ENCODE measurements at places on chromosomes 2 and 18. TPM values are rescaled to one million over a fixed set of nuclear protein-coding genes. Genes with fewer than 3 reads are reported as not detected.
A peak's percentile ranks its signal among the peaks of the same experiment; 100 is the strongest.

- no peak for DNase-seq
These were observed 18.0 kb downstream of the TWIST2 start for GRCh38 chr2:238865744-238866355.

Gene CPLX4
- not detected for polyA plus RNA-seq

GRCh38 chr2:237916296-237916695 is 50.5 kb upstream of the UBE2F start:
- no peak for DNase-seq

DNA sequence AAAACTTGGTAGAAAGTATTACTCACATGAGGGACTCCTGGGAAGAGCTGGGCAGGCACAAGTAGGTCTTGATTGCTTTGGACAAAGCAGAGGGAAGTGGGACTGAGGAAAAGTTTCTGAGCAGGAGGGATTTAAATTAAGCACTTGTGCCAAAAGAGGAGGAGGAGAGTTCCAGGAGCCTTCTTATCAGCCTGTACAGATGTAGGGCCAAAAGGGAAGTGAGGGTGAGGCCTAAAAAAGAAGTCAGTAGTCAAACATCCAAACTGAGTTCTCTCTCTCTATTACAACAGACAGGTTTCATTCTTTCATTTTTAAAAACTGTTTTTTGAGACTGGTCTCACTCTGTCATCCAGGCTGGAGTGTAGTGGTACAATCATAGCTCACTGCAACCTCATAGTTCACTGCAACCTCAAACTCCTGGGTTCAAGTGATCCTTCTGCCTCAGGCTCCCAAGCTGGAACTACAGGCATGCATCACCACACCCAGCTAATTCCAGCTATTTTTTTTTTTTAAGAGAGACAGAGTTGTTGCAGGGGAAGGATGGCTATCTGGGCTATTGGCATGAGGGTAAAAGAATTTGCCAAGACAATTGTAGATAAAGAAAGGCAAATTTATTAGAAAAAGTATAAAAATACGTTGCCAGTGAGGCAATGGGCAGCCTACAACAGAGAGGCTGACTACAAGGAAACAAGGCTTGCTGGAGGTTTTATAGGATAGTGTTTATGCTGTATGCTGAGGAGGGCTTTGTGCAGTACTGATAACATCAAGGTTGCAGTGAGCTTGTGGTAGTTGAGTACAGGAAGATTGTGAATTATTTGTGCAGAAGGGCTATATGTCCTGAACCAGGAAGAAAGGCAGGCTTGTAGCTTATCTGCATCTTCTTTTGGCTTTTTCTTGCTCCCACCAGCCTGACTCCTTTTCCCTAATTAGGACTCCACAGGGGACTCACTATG is 29.0 kb downstream of the CFAP210 start:
- DNase-seq: no peak

- no peak for DNase-seq
These were observed 899.5 kb upstream of the KLHL29 start for GRCh38 chr2:22485486-22485885.

Gene LYPD6
- polyA plus RNA-seq: 1.0 TPM

Gene TMEM87B
- polyA plus RNA-seq: 18.4 TPM

GRCh38 chr2:223034221-223034975 is 17.6 kb upstream of the KCNE4 start:
- DNase-seq: no peak

Gene ALK
- 0.05 TPM for polyA plus RNA-seq

DNA sequence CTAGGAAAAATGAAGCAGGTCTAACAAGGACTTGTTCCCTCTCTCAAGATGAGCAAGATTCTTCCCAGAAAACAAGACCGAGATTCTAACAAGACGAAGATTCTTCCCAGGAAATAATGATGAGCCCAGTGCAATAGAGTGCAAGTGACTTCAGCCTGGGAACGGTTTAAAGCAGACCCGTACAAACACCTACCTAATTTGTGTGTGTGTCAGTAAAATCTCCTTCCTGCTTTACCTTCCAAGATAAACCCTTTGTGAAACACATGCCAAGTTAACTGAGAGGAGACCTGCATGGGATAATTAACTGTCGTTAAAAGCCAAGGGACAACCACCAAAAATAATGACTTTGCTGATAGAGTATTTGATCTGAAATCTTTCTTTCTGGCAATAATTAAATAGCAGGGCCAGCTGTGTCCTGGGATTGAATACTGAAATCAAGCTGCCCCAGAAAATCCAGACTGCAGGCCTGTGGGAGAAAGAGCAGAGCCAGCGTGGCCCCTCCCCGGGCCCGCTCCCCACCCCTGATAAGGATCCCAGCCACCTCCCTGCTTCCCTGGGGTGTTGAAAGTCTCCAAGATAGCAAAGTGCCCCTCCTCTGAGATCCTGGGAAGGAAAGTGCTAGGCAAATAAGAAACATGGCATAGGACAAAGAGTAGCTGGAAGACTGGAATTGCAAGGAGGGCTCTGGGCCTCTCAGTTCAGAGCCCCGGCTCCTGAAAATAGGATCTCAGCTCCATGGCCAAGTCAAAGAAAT is 145.5 kb downstream of the CYP26B1 start:
- DNase-seq: no peak

- no peak for DNase-seq
These were observed 171.2 kb downstream of the CMPK2 start for GRCh38 chr2:6694555-6694954.

- DNase-seq: no peak
These were observed 59.9 kb upstream of the SNTG2 start for GRCh38 chr2:890791-891190.

Gene GKN2
- polyA plus RNA-seq: not detected

Gene TMEM18
- polyA plus RNA-seq: 46.8 TPM

Gene KLHL30
- 0.20 TPM for polyA plus RNA-seq

Gene DTNA
- 30.4 TPM for polyA plus RNA-seq

Gene FOXD4L1
- not detected for polyA plus RNA-seq

- DNase-seq: no peak
These were observed 10.9 kb upstream of the INPP5D start for GRCh38 chr2:233049194-233049761.

GRCh38 chr2:231104115-231104713 is 20.6 kb downstream of the HTR2B start:
- DNase-seq: peak; percentile 79

DNA sequence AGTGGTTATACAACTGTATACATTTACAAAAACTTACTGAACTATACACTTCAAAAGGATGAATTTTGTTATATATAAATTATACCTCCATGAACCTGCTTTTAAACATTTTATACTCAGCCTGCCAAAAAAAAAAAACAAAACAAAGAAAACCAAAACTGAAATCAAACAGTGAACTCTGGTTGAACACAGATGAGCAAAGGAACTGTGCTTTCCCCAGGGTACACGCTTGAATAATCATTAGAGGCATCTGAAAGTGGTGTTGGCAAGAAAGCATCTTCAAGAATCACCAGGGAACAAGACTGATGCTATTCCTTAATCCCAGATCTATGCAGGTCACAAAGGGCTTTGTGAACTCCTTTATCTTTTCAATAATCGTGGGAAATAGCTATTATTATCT is 77.0 kb upstream of the LYPD1 start:
- DNase-seq: no peak

Gene SRD5A2
- polyA plus RNA-seq: 0.07 TPM

Data from ovary (tissue), 10 donors.